ENCODE measurements at places on chromosomes 7 and 10.

DNA sequence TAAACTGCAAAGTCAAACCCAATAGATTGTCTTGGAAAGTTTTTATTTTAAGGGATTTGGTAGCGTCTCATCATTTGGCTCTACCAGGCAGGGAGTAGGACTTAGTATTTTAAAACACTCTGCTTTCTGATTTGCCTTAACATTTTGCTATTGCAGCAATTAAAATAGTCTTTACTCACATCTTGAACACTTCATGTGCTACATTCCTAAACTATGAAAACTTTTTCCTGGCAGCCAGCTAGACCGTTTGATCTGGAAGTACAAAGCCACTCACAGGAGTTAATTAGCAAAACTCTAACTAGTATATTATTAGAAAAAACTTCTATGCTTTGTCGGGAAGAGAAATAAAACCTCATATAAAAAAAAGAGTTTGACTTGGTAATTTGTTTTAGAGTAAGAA lies 111.4 kb downstream of the TFPI2 start:
- no peak for DNase-seq

- DNase-seq = peak; percentile 30
Observed at GRCh38 chr10:113680190-113681111, 739 bp downstream of the CASP7 start.

- DNase-seq = peak; percentile 77
Observed at GRCh38 chr10:99560277-99561126, 27.8 kb downstream of the NKX2-3 start.

GRCh38 chr7:4003503-4003902 lies 678.6 kb upstream of the FOXK1 start:
- no peak for DNase-seq

GRCh38 chr10:118534136-118534535 lies 61.3 kb downstream of the PRLHR start:
- no peak for DNase-seq

DNA sequence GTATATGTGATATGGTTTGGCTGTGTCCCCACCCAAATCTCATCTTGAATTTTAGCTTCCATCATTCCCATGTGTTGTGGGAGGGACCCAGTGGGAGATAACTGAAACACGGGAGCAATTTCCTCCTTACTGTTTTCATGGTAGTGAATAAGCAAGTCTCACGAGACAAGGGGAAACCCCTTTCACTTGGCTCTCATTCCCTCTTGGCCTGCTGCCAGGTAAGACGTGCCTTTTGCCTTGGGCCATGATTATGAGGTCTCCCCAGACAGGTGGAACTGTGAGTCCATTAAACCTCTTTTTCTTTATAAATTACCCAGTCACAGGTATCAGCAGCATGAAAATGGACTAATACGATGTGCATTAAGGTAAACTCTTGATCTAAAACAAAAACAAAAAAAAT lies 357.1 kb upstream of the AOAH start:
- no peak for DNase-seq

GRCh38 chr7:65239707-65240352 lies 133.8 kb upstream of the ZNF92 start:
- DNase-seq = peak; percentile 81
